ENCODE measurements at places on chromosomes 7 and 10.
A peak's percentile ranks its signal among the peaks of the same experiment; 100 is the strongest.

DNA sequence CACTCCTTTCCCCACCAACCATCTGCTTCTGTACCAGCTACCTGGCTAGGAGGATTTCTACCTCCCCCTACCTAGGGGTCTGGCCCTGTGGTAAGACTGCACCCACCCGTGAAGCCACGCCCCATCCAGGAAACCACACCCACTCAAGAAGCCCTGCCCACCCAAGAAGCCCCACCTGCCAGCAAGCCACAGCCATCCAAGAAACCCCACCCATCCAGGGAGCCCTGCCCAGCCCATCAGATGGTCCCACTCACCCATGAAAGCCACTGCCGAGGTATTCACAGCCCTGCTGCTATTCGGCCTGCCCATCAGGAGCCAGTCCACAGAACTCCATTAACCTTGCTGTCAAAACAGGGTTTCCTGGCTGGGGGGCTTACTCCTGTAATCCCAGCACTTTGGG, 15.6 kb upstream of the MUC3A start:
- H3K4me3 ChIP-seq, result no peak overlapping the region
- no peaks in the 10 kb centered on the region for H3K36me3 ChIP-seq
- no peaks in the 10 kb centered on the region for H3K27me3 ChIP-seq
- no peak for DNase-seq
- no peak overlapping the region for H3K27ac ChIP-seq
- peaks cover 5% of the 10 kb centered on the region for H3K4me1 ChIP-seq

DNA sequence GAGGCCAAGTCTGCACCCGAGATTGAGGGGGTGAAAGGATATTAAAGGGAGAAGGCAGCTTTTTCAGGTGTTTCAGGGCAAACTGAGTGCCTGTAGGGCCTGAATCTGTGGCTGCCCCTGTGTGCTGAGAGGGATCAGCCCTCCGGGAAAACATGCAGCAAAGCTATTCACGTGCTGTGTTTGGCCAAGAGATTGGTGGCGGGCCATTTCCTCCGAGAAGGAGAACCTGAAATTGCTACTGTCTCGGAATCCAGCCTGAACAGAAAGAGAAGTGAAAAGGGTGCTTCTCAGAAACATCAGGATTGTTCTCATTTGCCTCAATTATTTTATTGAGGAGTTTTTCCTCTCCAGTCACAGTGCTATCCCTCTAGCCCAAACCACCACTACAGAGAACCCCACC, 16.0 kb downstream of the GIMAP5 start:
- no peaks in the 10 kb centered on the region for H3K36me3 ChIP-seq
- H3K4me1 ChIP-seq, result no peaks in the 10 kb centered on the region
- H3K27me3 ChIP-seq, result no peaks in the 10 kb centered on the region
- no peak overlapping the region for H3K27ac ChIP-seq

DNA sequence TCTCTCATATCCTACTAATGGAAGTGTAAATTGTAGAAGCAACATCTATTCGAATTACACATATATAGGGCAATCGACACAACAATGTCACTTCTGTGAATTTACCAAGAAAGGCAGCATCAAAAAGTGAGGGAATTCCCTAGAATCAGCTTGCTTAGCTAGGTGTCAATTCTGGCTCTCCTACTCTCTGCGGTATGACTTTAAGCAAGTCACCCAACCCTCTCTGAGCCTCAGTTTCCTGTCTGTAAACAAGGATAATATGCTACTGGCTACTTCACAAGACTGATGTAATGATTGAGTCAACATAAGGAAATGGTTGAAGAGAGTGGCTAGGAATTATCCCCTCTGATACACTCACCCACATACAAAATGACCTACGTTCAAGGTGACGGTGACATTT, 19.4 kb downstream of the CCDC6 start:
- no peak for DNase-seq
- no peaks in the 10 kb centered on the region for H3K27me3 ChIP-seq
- H3K4me1 ChIP-seq, result peaks cover 40% of the 10 kb centered on the region
- H3K36me3 ChIP-seq, result no peaks in the 10 kb centered on the region
- H3K27ac ChIP-seq, result no peak overlapping the region
- no peak overlapping the region for H3K4me3 ChIP-seq

DNA sequence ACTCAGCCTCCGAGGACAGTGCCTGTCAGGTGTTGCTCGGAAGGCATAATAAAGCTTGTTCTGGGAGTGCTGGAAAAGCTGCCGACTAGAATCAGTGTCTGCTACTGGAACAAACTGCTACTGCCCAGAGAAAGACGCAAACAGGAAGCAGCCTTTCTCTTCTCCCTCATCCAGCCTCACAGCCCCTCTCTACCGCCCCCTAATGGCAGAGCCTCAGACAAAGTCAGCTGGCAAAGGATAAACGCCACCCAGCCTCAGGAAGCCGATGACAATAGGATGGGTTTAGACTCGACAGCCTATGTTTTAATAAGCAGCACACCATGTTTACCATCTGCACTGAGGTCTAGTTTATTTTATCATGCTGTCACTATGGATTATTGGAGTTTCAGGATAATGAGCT, 169.5 kb upstream of the LYZL1 start:
- no peak overlapping the region for H3K27ac ChIP-seq
- H3K27me3 ChIP-seq, result no peaks in the 10 kb centered on the region
- no peak overlapping the region for H3K4me3 ChIP-seq
- no peak for DNase-seq

- no peak overlapping the region for H3K27ac ChIP-seq
- no peaks in the 10 kb centered on the region for H3K27me3 ChIP-seq
- no peak for DNase-seq
These were observed 9.8 kb downstream of the NKX6-2 start for GRCh38 chr10:132776186-132776585.

DNA sequence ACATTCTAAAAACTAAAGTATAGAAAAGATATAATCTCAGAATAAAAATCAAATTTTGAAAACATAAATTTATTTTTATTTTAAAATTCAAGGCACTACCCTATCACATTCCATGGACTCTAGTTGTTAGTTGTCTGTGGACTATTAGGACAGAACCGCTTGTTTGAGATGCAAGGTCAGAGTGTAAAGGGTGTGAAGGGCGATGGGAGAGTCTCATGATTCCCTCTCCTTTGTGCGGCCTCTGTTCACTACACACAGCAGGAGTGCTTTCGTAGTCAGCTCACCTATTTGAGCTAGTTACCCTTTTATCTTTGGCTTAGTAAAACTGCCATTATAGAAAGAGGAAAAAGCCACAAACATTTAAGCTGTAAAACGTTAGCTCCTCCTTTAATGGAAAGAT, 189.8 kb upstream of the TEX47 start:
- no peak for DNase-seq
- no peaks in the 10 kb centered on the region for H3K27me3 ChIP-seq
- no peaks in the 10 kb centered on the region for H3K36me3 ChIP-seq

- H3K36me3 ChIP-seq, result no peaks in the 10 kb centered on the region
- DNase-seq, result no peak
- no peak overlapping the region for H3K27ac ChIP-seq
- no peaks in the 10 kb centered on the region for H3K4me1 ChIP-seq
- H3K4me3 ChIP-seq, result no peak overlapping the region
These were observed 38.9 kb downstream of the ECHDC3 start for GRCh38 chr10:11781114-11781513.

DNA sequence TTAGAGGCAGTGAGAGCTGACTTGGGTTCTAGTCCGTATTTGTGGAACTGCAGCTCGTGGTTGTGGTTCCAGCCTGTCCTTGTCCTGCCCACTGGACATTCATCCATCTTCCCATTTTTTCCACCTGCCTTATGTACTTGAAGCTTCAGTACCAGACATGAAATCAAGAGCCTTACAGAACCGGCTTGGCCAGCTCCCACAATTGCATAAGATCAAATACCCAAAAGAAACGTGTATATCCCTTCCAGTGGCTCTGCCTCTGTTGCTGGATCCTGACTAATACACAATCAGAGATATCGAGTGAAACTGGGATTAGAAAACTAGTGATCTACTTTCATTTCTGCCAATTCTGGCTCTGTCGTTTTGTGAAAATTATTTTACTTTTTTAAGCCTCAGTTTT, 23.8 kb upstream of the LIPA start:
- H3K27ac ChIP-seq, result peak overlapping the region; percentile 21
- H3K27me3 ChIP-seq, result no peaks in the 10 kb centered on the region
- no peaks in the 10 kb centered on the region for H3K36me3 ChIP-seq
- H3K4me1 ChIP-seq, result peaks cover 35% of the 10 kb centered on the region

DNA sequence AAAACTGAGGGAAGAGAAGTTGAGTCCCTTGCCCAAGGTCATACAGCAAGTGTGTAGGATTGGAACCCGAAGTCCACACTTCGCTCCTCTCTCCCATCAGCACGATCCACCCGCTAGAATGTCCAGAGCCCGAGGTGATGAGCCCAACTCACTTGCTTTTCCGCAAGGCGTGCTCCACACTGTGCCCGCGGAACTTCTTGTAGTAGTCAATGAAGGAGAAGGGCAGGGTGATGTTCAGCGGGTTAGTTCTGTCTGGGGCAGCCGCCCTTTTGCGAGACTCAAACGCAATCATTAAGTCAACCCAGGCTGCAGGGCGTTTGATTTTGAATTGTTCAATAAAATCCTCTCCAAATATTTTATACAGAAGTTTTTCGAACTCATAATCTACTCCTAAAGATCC, 58.6 kb downstream of the PNLIPRP2 start:
- peaks cover 6% of the 10 kb centered on the region for H3K36me3 ChIP-seq
- no peaks in the 10 kb centered on the region for H3K4me1 ChIP-seq
- no peak for DNase-seq
- no peak overlapping the region for H3K27ac ChIP-seq
- H3K4me3 ChIP-seq, result no peak overlapping the region

GRCh38 chr10:62050893-62051433, 149.5 kb downstream of the ARID5B start:
- H3K4me3 ChIP-seq, result peak overlapping the region; percentile 83
- DNase-seq, result peak; percentile 73
- no peaks in the 10 kb centered on the region for H3K27me3 ChIP-seq
- H3K27ac ChIP-seq, result peak overlapping the region; percentile 96
- H3K4me1 ChIP-seq, result peaks cover 77% of the 10 kb centered on the region

DNA sequence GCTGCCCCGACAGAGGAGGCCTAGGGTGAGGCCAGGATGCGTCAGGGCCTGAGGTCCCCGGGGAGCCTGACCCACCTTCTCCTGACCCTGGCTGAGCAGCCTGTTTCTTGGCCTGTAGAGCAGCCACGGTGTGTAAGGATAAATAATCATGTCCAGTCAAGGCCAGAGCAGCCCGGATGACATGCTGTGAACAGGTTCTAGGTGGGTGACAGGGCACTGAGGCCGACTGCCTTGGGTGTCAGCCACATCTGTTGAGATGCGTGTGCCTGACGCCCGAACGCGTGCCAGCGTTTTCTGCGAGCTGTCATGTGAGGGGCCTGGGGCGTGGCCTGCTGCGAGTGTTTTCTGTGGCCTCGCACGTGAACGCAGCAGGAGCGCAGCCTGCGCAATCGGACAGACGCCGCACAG, 118.3 kb downstream of the FAM53B start:
- peaks cover 24% of the 10 kb centered on the region for H3K4me1 ChIP-seq
- H3K27me3 ChIP-seq, result no peaks in the 10 kb centered on the region
- no peak for DNase-seq
- no peak overlapping the region for H3K27ac ChIP-seq
- no peak overlapping the region for H3K4me3 ChIP-seq
- H3K36me3 ChIP-seq, result no peaks in the 10 kb centered on the region

- no peak for DNase-seq
- H3K4me1 ChIP-seq, result no peaks in the 10 kb centered on the region
- no peaks in the 10 kb centered on the region for H3K36me3 ChIP-seq
- no peaks in the 10 kb centered on the region for H3K27me3 ChIP-seq
- H3K27ac ChIP-seq, result no peak overlapping the region
These were observed 153.6 kb upstream of the ZMIZ1 start for GRCh38 chr10:78915190-78915518.

- H3K36me3 ChIP-seq, result no peaks in the 10 kb centered on the region
- no peaks in the 10 kb centered on the region for H3K4me1 ChIP-seq
- H3K27me3 ChIP-seq, result no peaks in the 10 kb centered on the region
- no peak overlapping the region for H3K4me3 ChIP-seq
These were observed 387.1 kb downstream of the IPMK start for GRCh38 chr10:57880446-57881227.

GRCh38 chr10:74888962-74889661, 62.7 kb downstream of the KAT6B start:
- H3K36me3 ChIP-seq, result no peaks in the 10 kb centered on the region
- no peak for DNase-seq
- no peak overlapping the region for H3K27ac ChIP-seq
- H3K4me1 ChIP-seq, result peaks cover 10% of the 10 kb centered on the region

DNA sequence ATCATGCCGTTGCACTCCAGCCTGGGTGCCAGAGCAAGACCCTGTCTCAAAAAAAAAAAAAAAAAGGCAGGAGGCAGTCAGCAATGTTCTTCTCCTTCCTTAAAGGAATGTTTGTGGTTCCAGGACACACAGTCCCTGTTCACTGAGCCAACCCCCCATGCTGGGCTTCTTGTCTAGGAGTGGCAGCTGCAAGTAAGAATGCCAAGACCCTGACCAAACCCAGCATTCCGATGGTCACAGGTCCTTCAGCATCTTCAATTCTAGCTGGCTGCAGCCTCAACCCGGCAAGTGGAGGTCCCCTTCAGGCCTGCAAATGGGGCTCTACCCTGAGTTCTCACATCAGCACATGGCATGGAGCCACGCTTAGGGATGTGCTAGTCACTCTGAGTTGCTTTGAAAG, 38.2 kb upstream of the CUX1 start:
- no peak overlapping the region for H3K4me3 ChIP-seq
- H3K4me1 ChIP-seq, result no peaks in the 10 kb centered on the region
- no peaks in the 10 kb centered on the region for H3K36me3 ChIP-seq
- no peak overlapping the region for H3K27ac ChIP-seq

- no peak overlapping the region for H3K4me3 ChIP-seq
- H3K4me1 ChIP-seq, result no peaks in the 10 kb centered on the region
- no peaks in the 10 kb centered on the region for H3K36me3 ChIP-seq
- H3K27ac ChIP-seq, result no peak overlapping the region
These were observed 519.4 kb downstream of the GLRX3 start for GRCh38 chr10:130655313-130656186.

DNA sequence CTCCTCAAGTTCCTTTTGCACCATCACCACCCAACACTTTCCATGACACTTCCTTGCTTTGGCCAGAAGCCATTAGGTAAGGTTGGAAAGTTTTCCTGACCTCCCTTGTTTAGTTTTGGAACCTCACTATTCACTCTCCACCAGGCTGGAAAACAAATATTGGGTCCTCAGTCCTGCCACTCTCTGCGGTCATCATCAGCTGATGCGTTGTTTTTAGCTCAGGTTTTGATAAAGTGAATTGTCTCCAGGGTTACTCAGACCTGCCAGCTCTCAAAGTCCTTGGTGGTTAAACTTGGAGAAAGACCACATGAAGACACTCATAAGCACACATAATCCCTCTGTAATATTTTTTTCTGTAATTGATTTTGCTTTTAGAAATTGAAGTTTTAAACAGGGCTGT, 55.5 kb downstream of the CCDC186 start:
- H3K36me3 ChIP-seq, result no peaks in the 10 kb centered on the region
- no peaks in the 10 kb centered on the region for H3K27me3 ChIP-seq
- DNase-seq, result no peak
- H3K27ac ChIP-seq, result no peak overlapping the region
- H3K4me1 ChIP-seq, result no peaks in the 10 kb centered on the region
- no peak overlapping the region for H3K4me3 ChIP-seq

All from thoracic aorta (tissue), 2 donors.